Hematopoietic multipotent progenitor cell treated with erythropoietin and hydrocortisone succinate and interleukin-3 and kit ligand, for 15 days (in vitro differentiated cells): ENCODE measurements at places on chromosomes 7 and 10.

DNA sequence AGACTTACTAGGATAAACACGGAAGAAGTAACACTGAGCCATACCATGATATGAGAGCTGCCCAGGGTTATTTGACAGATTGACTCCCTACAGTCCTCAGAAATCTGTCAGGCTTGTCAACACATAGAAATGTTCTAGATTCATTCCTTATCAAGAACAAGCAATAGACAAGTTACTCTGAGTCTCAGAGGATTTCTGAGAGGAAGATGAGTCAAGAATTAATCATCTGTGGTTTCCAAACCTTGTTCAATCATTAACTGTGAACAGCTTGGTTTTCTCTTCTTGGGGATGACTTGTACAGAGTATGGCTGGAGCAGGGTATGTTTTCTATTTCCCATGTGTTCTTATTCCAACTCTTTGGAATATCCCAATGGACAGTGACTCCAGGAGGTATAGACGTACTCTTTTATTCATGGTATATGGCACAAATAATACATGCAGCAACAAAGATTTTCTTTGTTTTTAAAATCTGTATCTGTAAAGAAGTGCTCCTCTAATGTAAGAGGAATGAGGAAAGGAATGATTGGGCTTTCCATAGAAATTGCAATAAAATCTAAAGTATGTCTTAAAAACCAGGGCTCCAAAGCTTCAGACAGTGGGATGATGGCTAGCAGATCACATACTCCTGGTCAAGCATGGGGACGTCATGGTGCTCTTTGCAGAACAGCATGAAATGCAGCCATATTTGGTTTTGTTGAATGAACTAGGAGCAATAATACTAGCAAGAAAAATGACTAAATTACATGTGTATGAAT, 11.9 kb upstream of the SFR1 start:
- no peak for DNase-seq

GRCh38 chr7:251446-252175, 38.4 kb upstream of the FOXL3 start:
- no peak for DNase-seq

DNA sequence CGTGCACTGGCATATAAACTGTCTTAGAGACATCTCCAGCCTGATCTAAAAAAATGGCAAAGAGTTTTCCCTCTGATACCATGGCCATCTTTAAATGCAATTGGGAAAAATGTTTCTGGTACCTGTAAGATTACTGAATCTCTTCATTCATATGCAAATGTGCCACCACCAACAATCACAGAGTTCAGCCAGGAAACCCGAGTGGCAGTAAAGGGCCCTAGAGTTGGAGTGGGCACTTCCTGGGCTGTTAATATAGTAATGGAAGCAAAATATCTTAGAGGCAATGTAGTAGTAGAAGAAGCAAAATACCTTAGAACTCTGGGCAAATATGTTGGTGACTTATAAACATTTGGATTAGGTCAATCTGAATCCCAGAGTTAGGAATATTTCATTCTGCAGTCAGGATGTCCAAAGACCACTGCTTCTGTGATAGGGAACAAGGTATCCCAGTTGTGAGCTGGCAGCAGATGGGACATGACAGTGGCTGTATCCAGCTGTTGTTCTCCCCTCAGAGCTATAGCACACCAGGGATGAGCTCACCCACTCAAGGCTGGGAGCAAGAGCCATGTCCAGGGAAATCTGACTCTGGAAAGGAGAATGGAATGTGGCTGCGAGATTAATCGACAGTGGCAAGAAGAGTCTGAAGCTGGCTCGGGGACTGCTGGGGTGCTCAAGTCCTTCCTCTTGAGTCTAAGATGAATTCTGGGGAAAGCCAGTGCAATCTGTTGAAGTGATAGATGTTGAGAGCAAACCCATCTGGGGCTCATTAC, 332.1 kb downstream of the PHTF2 start:
- DNase-seq = no peak

GRCh38 chr10:14781763-14782162, 7.1 kb upstream of the FAM107B start:
- no peak for DNase-seq
